ENCODE measurements at places on chromosomes 11 and 22. TPM values are rescaled to one million over a fixed set of nuclear protein-coding genes. Genes with fewer than 3 reads are reported as not detected.

DNA sequence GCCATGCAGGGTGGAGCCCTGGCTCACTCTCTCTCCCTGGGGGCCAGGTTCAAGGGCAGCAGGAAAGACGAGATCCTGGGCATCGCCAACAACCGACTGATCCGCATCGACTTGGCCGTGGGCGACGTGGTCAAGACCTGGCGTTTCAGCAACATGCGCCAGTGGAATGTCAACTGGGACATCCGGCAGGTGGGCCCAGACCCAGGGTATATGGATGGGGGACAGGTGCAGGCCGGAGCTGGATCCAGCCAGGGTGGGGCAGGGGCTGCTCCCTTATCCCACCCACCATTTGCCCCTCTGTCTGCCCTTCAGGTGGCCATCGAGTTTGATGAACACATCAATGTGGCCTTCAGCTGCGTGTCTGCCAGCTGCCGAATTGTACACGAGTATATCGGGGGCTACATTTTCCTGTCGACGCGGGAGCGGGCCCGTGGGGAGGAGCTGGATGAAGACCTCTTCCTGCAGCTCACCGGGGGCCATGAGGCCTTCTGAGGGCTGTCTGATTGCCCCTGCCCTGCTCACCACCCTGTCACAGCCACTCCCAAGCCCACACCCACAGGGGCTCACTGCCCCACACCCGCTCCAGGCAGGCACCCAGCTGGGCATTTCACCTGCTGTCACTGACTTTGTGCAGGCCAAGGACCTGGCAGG is 2.9 kb downstream of the TRPT1 start:
- no peak for DNase-seq
- H3K27ac ChIP-seq, result no peak overlapping the region
- peaks cover 5% of the 10 kb centered on the region for H3K36me3 ChIP-seq
- H3K4me1 ChIP-seq, result peaks cover 14% of the 10 kb centered on the region

DNA sequence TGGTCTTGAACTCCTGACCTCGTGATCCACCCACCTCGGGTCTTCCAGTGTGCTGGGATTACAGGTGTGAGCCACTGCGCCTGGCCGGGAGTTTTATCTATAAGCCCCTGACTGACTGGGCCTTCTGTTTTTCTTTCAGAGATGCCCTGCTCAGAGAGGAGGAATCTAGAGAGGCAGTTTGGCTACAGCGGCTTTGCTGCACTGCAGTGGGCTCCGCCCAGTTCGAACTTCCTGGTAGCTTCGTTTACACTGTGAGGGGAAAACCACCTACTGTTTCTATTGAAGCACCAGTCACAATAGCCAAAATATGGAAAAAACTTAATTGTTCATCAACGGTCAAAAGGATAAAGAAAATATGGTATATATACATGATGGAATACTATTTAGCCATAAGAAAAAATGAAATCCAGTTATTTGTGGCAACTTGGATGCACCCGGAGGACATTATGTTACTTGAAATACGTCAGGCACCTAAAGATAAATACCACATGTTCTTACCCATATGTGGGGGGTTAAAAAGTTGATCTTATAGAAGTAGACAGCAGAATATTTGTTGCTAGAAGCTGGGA is 31.9 kb upstream of the FAM181B start:
- H3K27me3 ChIP-seq, result peaks cover 2% of the 10 kb centered on the region
- no peaks in the 10 kb centered on the region for H3K4me1 ChIP-seq
- H3K4me3 ChIP-seq, result no peak overlapping the region
- no peak for DNase-seq

GRCh38 chr11:131666006-131666405 is 295.6 kb downstream of the NTM start:
- H3K27me3 ChIP-seq, result no peaks in the 10 kb centered on the region
- no peak overlapping the region for H3K4me3 ChIP-seq
- H3K27ac ChIP-seq, result no peak overlapping the region
- no peak for DNase-seq

- H3K27ac ChIP-seq, result no peak overlapping the region
- no peak overlapping the region for H3K4me3 ChIP-seq
- peaks cover 5% of the 10 kb centered on the region for H3K4me1 ChIP-seq
- no peak for DNase-seq
Observed at GRCh38 chr11:334264-334994, 13.8 kb upstream of the IFITM3 start.

DNA sequence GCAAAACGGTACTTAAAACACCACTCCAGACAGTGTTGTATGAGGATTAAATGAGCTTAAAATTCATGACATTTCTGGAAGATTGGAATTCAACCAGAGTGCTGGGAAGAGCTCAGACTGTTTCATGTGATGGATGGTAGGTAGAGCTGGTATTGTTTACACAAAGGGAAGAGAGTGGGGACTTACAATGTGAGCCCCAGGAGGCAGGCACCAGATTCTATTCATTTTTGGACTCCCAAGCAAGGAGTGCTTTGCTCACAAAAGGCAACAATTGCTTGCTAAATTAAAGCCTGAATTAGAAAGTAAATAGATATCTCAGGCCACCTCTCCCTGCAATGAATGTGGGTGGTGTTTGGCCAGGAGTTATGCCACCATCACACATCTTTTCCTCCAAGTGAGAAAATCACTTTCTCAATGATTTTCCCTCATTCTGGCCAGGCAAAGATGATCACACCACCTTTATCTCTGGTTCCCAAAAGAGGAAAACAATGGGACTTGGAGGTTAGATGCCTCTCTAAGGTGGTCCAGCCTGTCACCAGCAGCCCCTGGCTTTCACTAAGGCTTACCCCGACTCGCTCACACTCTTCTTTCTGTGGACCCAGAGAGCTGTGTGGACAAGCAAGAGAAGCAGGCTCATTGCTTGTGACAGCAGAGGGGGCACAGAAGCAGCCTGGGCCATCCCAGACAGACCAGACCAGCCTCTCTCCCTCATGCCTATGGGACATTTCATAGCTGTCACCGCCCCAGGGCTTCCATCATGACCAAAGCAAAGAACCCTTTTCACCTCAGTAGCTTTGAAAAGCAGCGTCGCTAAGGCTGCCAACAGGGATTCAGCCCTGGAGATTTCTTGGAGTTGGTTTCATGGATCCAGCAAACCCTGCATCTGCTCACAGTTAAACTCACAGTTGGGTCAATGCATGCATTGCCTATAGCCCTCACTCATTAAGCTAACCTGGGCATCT is 63.5 kb upstream of the DRD2 start:
- no peak overlapping the region for H3K27ac ChIP-seq
- no peak overlapping the region for H3K4me3 ChIP-seq
- peaks cover 25% of the 10 kb centered on the region for H3K27me3 ChIP-seq
- H3K36me3 ChIP-seq, result no peaks in the 10 kb centered on the region
- H3K4me1 ChIP-seq, result no peaks in the 10 kb centered on the region

GRCh38 chr11:19995145-19995544 is 165.1 kb downstream of the DBX1 start:
- H3K27me3 ChIP-seq, result no peaks in the 10 kb centered on the region
- peak; percentile 97 for DNase-seq
- peaks cover 11% of the 10 kb centered on the region for H3K4me1 ChIP-seq
- H3K36me3 ChIP-seq, result 0 out of 2 replicates have a peak, but pooled peaks cover 2% of the 10 kb centered on the region

The SCN4B gene
- 0.18 TPM for total RNA-seq

The CLMP gene
- 56.1 TPM for total RNA-seq

All from IMR-90 (cell line).